ENCODE measurements at places on chromosomes 5 and 9. TPM values are rescaled to one million over a fixed set of nuclear protein-coding genes. Genes with fewer than 3 reads are reported as not detected.

INSYN2B gene
- 0.14 TPM for total RNA-seq

DAB2 gene
- 38.5 TPM for total RNA-seq

GPX8 gene
- 5.2 TPM for total RNA-seq

ZNG1A gene
- total RNA-seq: 31.4 TPM

SHB gene
- 19.6 TPM for total RNA-seq

SV2C gene
- 0.24 TPM for total RNA-seq

PCDHB8 gene
- 0.67 TPM for total RNA-seq

PRPF4 gene
- total RNA-seq: 12.0 TPM

SAXO1 gene
- not detected for total RNA-seq

IL5 gene
- total RNA-seq: not detected

SLC45A2 gene
- 0.75 TPM for total RNA-seq

XPA gene
- 10.1 TPM for total RNA-seq

SH3TC2 gene
- total RNA-seq: 2.4 TPM

PRUNE2 gene
- 80.5 TPM for total RNA-seq

PRSS3 gene
- total RNA-seq: 310 TPM

HTR4 gene
- total RNA-seq: 19.0 TPM

GRXCR2 gene
- total RNA-seq: not detected

SVEP1 gene
- 16.9 TPM for total RNA-seq

SCGB3A2 gene
- not detected for total RNA-seq
